Transverse colon (tissue), 4 donors: ENCODE measurements at places on chromosomes 4 and X. TPM values are rescaled to one million over a fixed set of nuclear protein-coding genes. Genes with fewer than 3 reads are reported as not detected.

- no peaks in the 10 kb centered on the region for H3K27me3 ChIP-seq
- no peak overlapping the region for H3K4me3 ChIP-seq
- no peak overlapping the region for H3K27ac ChIP-seq
- no peaks in the 10 kb centered on the region for H3K36me3 ChIP-seq
- DNase-seq: peak; percentile 19
These were observed 332.7 kb downstream of the MID1IP1 start for GRCh38 chrX:39133971-39134370.

GRCh38 chrX:37314531-37314930 lies 34.6 kb upstream of the PRRG1 start:
- H3K27me3 ChIP-seq: no peaks in the 10 kb centered on the region
- no peaks in the 10 kb centered on the region for H3K4me1 ChIP-seq
- H3K36me3 ChIP-seq: no peaks in the 10 kb centered on the region
- H3K4me3 ChIP-seq: no peak overlapping the region
- no peak for DNase-seq

DNA sequence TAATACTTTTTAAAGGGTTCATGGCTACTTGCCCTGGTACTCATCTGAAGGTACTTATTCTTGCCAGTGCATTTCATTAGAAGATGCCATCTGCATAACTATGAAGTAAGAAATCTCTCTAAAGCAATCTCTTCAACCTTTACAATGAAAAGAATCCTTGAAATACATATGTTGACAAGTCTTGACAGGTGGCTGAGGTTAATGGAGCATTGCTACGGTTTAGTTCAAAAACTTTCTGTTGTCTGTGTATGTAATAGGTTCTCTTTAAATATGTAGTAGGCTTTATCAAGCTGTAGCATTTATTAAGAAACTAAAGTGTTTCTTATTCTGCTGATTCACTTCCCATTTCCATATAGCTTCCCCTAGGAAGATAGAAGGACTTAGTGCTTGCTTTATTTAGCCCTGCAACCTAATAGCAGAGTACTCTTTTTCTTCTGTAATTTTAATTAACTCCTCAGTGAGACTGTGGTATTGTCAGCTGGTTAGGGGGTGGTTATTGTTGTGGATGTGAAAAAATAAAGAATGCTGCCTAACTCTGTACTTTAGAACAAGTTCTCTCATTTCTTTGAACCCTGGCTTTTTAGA lies 39.3 kb downstream of the SLAIN2 start:
- DNase-seq: no peak
- no peak overlapping the region for H3K27ac ChIP-seq
- no peak overlapping the region for H3K4me3 ChIP-seq
- H3K36me3 ChIP-seq: peaks cover 19% of the 10 kb centered on the region
- peaks cover under 1% of the 10 kb centered on the region for H3K4me1 ChIP-seq
- H3K27me3 ChIP-seq: no peaks in the 10 kb centered on the region

DNA sequence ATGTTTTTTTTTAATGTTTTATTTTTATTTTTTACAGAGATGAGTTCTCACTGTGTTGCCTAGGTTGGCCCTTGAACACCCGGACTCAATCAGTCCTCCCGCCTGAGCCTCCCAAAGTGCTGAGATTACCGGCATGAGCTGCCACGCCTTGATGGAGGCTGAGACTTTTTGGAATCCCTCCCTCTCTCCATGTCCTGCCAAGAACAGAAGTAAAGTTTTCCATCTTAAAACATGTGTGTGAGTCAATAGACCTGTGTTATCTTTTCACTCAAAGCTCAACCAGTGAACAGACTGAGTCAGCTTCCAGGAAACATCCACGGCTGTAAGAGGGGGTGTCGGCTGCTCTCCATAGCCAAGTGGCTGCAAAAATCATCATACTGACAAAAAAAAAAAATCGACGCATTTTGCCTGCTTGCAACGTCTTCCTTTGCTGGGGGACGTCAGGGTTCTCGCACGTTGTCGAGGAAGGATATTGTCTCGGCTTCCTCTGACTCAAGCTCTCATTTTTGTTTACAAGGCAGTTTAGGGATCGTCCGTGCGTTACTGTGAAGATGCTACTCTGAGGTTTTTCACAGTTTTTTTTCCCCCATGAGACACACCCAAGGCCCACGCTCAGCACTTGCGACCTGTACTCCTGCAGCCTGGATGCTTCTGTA lies 10.0 kb upstream of the ASMTL start:
- H3K4me3 ChIP-seq: no peak overlapping the region
- H3K27ac ChIP-seq: peak overlapping the region; percentile 17
- H3K4me1 ChIP-seq: no peaks in the 10 kb centered on the region

GRCh38 chr4:100591161-100591876 lies 73.5 kb upstream of the EMCN start:
- H3K27ac ChIP-seq: no peak overlapping the region
- no peaks in the 10 kb centered on the region for H3K4me1 ChIP-seq
- H3K4me3 ChIP-seq: no peak overlapping the region

DNA sequence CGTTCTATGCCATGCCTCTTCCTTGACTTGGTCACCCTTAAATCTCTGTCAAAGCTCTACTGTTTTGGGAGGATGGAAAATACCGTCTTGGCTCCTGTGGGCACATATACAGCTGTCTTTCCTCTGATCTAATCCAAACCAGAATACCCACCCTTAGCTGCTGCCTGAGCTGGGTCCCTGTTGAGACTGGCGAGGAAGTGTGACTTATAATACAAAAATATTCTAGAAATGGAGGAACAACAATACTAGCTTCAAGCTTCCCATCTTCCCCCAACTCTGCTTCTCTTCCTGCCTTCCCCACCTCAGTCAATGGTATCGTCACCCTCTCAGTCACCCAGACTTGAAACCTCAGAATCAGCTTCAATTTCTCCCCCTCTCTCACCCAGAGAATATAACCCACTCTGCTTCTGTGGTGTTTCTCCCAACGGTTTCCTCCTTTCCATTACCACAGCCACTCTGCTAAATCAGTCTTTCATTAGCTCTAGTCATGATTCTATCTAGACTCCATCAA lies 599 bp upstream of the IL2RG start:
- DNase-seq: no peak
- H3K27me3 ChIP-seq: no peaks in the 10 kb centered on the region
- peak overlapping the region; percentile 84 for H3K27ac ChIP-seq
- H3K4me1 ChIP-seq: no peaks in the 10 kb centered on the region
- no peaks in the 10 kb centered on the region for H3K36me3 ChIP-seq

DNA sequence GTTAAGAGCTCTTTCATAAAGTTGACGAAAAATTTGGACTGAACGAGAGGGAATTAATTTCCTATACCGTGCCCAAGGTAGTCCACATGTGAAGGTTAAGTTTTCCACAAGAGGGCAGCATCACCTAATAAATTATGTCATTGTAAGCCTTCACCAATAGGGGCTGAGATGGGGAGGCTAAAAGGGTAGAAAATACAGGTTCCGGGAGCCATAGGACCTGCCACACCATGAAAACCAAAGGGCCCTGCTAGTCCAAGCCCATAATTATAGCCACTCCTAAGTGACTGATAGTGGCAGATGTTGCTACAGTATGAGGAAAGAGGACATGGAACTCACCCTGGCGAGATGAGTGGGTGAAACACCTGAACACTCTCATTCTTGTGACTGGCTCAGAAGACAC lies 122.2 kb downstream of the SHROOM4 start:
- no peaks in the 10 kb centered on the region for H3K36me3 ChIP-seq
- no peaks in the 10 kb centered on the region for H3K4me1 ChIP-seq
- DNase-seq: no peak
- no peak overlapping the region for H3K27ac ChIP-seq

DNA sequence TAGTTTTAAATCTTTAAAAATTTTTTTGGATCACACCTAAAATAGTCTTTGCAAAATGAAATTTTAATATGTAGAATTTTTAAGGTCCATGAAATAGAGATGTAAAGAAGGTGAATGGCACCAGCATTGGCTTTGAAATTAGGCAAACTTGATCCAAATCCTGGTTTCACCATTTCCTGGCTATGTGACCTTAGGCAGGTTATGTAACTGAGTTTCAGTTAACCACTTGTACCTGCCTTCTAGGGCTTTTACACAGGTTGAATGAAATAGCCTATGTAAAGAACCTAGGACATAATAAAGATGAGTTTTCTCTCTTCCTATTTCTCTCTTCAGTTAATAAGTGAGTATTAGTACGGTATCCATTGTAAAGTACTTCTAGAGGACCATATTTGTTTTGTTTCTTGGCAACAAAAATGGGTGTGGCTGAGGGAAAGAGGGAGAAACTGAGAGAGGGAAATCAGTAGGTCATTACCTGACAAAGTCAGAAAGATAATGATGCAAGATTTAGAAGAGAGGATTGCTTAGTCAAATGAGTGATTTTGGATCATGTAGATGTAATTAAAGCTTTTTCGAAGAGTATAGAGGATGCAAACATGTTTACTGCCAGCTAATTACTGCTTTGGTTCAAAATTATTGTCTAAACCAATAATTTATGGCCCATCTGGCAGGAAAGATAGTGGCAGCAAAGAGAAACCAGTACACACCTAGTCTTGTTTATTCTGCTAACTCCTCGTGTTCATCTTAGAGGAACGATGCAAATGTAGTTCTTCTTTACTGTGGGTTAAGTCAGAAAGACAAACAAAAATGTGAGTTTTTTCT lies 81.9 kb downstream of the PDLIM5 start:
- no peaks in the 10 kb centered on the region for H3K27me3 ChIP-seq

DNA sequence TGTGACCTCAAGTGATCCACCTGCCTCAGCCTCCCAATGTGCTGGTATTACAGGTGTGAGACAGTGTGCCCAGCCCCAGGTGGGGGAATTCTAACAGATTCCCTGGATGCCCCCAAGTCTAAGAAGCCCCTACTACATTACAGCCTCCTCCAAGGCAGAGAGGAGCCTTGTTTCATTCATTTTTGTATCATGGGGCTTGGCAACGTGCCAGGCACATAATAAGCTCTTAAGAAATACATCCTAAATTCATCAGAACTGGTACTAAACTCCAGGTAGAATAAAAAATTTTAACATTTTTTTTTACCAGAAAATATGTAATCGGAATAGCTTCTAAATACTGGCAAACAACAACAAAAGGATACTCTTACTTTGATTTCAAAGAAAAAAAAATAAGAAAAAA lies 127.1 kb downstream of the CHIC2 start:
- no peaks in the 10 kb centered on the region for H3K36me3 ChIP-seq
- no peak overlapping the region for H3K4me3 ChIP-seq
- H3K27ac ChIP-seq: no peak overlapping the region
- no peak for DNase-seq

DNA sequence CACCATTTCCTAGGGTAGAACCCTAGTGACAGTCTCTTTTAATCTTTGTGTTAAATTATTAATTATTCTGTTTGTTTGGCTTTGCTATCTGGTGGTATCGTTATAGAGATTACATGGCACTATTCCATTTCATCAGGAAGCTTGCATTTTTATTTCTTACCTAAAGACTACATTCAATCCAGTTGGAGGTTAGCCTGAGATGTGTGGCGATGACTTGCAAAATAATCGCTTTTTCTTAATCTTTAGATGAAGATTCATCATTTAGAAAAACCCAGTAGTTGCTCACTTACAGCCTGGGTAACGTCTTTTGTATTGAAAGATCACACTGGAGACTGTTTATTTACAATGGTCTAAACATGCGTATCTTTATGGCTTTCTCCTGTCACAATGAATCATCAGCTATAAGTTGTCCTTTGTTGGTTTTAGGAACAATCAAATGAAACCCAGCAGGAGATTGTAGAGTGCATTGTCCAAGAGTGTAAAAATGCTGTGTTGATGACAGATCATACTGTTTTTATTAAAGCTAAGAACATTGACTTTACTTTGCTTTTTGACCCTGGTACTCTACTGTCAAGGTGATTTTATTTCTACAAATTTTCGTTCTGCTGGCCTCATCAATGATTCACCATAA lies 281.7 kb upstream of the PITX2 start:
- DNase-seq: no peak
- no peak overlapping the region for H3K4me3 ChIP-seq
- no peaks in the 10 kb centered on the region for H3K27me3 ChIP-seq
- H3K4me1 ChIP-seq: no peaks in the 10 kb centered on the region
- H3K36me3 ChIP-seq: no peaks in the 10 kb centered on the region
- no peak overlapping the region for H3K27ac ChIP-seq

- DNase-seq: no peak
- no peaks in the 10 kb centered on the region for H3K27me3 ChIP-seq
- H3K4me1 ChIP-seq: no peaks in the 10 kb centered on the region
These were observed 68.1 kb downstream of the HPF1 start for GRCh38 chr4:169689681-169690080.

DNA sequence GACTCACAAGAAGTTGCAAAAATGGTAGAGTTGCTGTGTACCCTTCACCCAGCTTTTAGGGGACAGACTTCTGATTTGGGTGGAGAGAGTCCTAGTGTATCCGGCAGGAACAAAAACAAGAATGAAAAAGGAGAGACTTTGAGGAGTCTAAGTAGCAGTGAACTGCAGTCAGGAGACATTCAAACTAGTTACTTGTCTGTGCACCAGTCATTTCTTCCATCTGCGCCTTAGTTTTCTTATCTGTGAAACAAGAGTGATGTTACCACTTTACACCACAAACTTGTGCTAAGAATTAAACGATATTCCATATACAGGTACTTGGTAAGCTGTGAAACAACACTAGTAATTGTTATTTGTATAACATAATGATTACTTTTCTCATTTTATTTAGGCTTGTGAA lies 47.3 kb downstream of the SH2D1A start:
- no peaks in the 10 kb centered on the region for H3K27me3 ChIP-seq
- H3K4me1 ChIP-seq: no peaks in the 10 kb centered on the region
- no peak overlapping the region for H3K4me3 ChIP-seq
- H3K27ac ChIP-seq: no peak overlapping the region
- DNase-seq: no peak

DNA sequence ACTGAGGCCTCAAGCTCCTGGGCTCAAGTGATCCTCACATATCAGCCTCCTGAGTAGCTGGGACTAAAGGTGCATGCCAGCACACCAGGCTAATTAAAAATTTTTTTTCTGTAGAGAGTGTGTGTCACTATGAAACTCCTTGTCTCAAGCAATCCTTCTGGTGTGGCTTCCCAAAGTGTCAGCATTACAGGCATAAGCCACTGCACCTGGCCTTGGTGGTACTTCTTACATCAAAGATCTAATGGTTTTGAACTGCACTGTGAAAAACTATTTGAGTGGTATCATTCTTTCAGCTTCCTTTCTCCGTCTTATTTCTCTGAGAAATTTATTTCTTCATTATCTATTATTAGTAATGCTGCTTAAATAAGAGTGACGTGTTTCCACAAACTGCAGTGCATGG lies 98.5 kb downstream of the UNC5C start:
- no peaks in the 10 kb centered on the region for H3K27me3 ChIP-seq
- H3K27ac ChIP-seq: no peak overlapping the region

DNA sequence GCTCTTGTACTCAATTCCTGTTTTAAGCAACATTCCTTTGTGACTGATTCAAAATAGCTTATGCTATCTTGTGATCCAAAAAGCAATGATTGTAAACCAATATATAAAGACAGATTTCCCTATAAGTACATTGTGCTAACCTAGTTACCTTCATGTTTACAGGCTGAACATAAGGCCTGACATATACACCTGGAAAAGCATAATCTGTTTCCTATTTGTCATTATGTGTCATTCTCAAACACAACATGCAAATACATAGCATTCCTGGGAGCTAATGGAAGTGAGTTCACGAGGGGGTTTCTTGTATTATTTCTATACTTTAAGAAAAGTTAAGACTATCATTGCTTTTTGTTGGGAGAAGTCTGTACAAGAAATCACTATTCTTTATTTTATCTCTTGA lies 638.1 kb upstream of the AGA start:
- no peak overlapping the region for H3K27ac ChIP-seq
- H3K4me3 ChIP-seq: no peak overlapping the region
- H3K36me3 ChIP-seq: no peaks in the 10 kb centered on the region
- no peaks in the 10 kb centered on the region for H3K27me3 ChIP-seq
- no peak for DNase-seq

TMPRSS11B gene
- total RNA-seq: not detected

GAGE12C gene
- total RNA-seq: not detected

SSX2B gene
- not detected for total RNA-seq

AMOT gene
- 19.4 TPM for total RNA-seq

AMBN gene
- not detected for total RNA-seq

TET2 gene
- total RNA-seq: 31.4 TPM
